ENCODE measurements at places on chromosomes 2 and 18.

- no peak for DNase-seq
Observed at GRCh38 chr2:119958670-119959268, 54.1 kb upstream of the EPB41L5 start.

GRCh38 chr2:219174146-219174545, 2.6 kb downstream of the CNPPD1 start:
- no peak for DNase-seq

DNA sequence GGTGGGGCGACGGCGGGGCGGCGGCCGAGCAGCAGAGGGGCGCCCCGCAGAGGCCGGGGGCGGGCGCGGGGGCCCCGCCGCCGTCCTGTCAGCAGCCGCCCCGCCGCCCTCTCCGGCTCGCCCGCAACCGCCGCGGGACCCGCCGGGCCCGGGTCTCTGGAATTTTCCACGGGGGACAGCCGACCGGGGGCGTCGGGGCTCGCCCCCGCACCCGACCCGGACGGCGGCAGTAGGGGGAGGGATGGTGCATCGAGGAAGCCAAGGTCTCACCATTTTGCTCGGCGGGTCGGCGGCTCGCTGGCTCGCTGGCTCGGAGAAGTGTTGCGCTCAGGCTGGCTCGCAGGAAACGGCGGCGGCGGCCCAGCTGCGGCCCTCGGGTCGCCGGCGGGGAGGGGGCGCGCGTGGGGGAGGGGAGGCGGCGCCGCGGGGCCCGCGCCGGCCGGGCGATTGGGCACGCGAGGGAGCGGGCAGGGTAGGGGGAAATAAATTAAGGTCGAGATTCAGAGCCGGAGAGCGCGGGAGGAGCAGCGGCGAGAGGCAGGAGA, 405 bp downstream of the PPP3R1 start:
- DNase-seq = peak; percentile 68

- DNase-seq = no peak
Observed at GRCh38 chr18:77043541-77044280, 88.9 kb downstream of the MBP start.

DNA sequence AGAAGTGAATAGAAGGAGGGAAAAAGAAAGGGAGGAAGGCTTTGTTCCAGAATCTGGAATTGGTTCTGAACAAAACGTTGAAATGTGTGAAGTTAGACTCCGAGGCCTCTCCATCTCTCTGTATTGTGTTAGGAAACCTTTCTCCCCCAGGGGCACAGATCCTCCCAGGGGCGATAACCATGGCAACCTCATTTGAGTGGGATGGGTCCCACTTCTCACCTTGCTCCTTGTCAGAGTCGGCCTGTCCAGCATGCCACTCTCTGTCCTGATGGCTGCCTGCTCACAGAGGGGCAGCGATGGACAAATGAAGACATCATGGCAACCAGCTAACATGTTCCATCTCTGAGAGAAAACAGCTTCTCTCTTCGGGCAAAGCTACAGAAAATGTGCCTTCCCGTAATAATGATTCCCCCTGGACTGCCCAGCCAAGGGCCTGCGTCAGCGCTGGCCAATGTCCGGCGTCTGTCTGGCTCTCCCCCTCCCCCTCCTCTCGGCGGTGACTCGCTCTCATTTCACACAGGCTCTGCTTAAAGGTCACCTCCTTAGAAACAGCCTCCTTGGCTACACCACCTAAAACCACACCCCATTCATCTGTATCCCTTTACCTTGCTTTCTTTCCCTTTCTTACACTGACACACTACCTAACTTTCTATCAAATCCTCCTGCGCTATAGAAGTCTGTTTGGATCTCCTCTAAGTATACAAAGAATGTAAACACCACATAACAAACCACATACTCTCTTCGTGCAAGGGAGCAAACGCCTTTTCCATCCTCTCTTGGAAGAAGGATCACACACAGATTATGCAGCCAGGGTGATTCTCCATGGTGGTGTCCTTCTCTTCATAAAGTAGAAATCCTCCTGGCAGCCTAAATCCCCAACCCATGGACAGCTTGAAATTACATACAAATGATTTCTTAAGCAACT, 32.1 kb upstream of the TTC39C start:
- no peak for DNase-seq

DNA sequence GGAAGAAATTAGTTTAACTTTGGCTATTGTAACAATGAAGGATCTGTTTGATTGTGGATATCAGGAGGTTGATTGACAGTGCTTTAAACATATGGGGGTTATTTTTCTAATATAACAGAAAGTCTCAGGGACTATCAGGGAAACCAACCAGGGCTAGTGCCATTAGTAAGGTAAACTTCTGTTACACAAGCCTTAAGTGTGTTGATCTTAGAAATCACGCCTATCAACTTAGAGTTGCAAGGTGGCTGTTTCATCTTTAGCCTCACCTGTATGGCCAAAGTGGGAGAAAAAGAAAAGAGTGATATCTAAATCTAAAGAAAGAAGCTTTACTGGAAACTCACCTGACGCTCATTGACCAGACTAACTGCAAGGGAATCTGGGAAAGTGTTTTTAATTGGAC, 62.1 kb downstream of the GLS start:
- no peak for DNase-seq

GRCh38 chr2:239507576-239508258, 106.9 kb upstream of the HDAC4 start:
- DNase-seq = no peak

GRCh38 chr2:37189452-37190153, 1.1 kb upstream of the SULT6B1 start:
- peak; percentile 16 for DNase-seq

DNA sequence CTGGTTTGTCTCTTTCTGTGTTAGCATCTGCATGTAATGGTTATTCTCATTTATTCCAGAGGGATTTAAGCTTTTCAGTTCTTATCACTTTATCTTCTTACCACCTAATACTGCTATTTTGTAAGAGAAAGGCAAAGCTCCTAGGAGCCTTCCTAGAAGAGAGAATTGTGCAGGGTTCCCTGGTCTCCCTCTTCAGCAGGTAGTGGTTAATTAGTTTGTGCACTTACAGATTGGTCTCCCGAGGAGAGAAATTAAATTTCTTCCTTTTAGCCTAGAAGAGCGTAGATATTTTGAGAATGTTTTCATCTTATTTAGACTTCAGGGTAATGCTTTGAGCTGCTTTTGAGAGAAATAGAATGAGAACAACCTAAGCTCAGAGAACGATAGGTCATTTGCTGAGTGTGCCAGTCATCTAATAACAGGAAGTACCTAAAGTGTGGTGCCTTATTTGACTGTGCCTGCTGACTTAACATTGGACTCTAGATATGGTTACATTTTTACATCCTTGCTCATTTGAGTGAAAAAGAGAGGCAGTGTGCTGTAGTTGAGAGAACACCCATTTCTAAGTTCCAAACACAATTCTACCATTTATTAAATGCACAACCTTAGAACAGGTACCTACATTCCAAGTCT, 651.4 kb downstream of the STK39 start:
- no peak for DNase-seq

DNA sequence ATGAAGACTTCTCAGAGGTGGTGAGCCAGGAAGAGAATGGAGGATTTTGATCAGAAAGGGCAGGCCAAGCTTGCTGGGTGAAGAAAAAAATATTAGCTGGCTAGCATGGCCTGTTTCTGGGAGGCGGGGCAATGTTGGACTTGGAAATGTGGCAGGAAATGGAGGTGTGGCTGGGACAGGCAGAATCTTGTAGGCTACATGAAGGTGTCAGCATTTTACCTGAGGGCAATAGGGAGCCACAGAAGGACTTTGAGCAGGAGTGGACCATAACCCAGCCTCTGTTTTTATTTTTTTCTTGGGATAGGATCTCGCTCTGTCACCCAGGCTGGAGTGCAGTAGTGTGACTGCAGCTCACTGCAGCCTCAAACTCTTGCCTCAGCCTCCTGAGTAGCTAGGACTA, 31.7 kb downstream of the EMX1 start:
- no peak for DNase-seq

- DNase-seq = peak; percentile 3
Observed at GRCh38 chr2:39511605-39512433, 74.7 kb upstream of the MAP4K3 start.
